ELR (cell line): ENCODE measurements at places on chromosomes 16 and 17.
A peak's percentile ranks its signal among the peaks of the same experiment; 100 is the strongest.

- peak; percentile 66 for DNase-seq
These were observed 49.9 kb downstream of the MAP2K4 start for GRCh38 chr17:12070561-12070960.

GRCh38 chr16:57343221-57343620, 15.4 kb upstream of the CCL22 start:
- no peak for DNase-seq

- DNase-seq = no peak
These were observed 169.1 kb upstream of the RPH3AL start for GRCh38 chr17:521561-522325.

GRCh38 chr17:1491443-1492248, 840 bp downstream of the MYO1C start:
- DNase-seq = peak; percentile 67

GRCh38 chr16:31064882-31065461, 9.1 kb downstream of the ZNF668 start:
- DNase-seq = peak; percentile 95

DNA sequence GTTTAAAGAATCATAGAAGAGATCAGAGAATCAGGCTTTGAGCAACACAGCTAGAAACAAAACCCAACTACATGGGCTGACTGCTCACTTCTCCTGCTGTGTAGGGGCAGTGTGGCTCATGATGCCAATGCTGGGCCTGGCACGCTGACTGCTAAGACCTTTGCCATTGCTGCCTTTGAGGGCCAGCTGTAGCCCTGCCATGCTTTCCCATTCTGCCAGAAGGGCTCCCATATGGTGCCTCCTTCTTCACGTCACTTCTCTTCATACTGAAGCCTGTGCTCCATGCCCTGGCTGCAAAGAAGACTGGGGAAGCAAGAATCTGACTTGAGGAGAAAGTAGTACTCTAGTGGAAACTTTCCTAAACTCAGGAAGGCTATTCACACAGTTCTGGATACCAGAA, 232.9 kb downstream of the UTP18 start:
- no peak for DNase-seq
